ENCODE measurements at places on chromosomes 5 and 9.

DNA sequence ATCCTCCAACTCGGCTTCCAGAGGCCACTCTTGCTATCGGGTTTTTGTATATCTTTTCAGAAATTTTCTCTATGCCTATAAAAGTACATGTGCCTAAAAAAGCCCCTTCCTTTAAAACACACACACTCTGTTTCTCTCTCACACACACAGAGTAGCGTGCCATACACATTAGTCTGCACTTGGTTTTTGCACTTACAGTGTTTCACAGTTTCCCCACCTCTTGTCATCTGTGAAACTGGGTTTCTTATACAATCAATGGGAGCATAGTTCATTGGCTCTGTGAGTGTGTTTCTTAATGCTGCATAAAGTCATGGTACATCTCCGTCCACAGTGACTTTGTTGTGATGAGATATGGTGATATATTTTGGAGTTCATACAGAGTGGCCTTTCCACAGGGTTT is 664 bp upstream of the IGFBPL1 start:
- DNase-seq, result no peak

GRCh38 chr5:131538177-131538593 is 96.8 kb downstream of the RAPGEF6 start:
- DNase-seq, result no peak

- no peak for DNase-seq
Measured at GRCh38 chr9:35792024-35792813, 828 bp downstream of the NPR2 start.

DNA sequence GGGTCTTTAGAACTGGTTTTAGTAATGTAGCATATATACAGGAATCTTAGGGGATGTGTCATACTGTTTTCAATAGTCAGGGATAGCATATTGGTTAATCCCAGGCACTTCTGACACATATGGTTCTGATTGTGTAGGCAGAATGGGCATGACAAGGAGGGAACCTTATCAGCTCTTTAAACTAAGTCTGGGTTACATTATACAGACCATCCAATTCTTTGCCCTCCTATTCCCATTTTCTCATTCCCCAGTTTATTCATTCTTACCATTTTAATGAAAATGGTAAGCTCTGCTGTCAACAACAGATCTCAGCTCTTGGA is 85.1 kb downstream of the NDUFAF2 start:
- no peak for DNase-seq

GRCh38 chr5:113081091-113081839 is 104.7 kb downstream of the DCP2 start:
- DNase-seq, result no peak

DNA sequence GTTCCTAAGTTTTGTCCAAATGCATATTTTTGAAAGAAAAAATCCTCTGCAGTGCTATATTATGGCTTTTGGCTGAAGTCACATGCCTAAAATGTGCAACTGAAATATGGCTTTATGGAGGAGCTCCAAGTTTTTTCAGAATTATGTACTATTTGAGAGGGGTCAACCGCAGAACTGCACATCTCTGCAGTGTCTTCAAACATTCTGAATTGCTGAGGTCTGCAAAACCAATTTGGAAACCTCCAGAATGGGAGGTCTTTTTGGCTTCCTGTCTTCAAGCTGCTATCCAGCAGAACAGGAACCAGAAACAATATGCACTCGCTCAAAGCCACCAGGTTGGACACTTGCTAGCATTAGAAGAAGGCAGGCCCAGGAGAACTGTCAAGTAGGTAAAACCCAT is 376.0 kb upstream of the PAPPA start:
- no peak for DNase-seq

DNA sequence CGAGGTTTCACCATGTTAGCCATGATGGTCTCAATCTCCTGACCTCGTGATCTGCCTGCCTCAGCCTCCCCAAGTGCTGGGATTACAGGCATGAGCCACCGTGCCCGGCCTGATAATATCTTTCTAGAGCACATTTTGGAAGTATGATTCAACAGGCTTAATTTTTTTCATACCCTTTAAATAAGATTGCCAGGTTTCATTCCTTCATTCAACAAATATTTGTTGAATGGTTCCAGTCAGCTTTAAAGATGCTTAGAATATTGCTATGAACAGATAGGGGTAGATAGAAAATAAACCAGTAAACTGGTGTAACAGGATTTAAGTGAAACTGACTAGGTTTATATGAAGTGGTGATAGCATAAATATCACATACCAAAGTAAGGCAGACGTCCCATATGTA is 41.3 kb downstream of the DMXL1 start:
- DNase-seq, result no peak

GRCh38 chr5:107541400-107541799 is 129.3 kb downstream of the EFNA5 start:
- DNase-seq, result no peak

DNA sequence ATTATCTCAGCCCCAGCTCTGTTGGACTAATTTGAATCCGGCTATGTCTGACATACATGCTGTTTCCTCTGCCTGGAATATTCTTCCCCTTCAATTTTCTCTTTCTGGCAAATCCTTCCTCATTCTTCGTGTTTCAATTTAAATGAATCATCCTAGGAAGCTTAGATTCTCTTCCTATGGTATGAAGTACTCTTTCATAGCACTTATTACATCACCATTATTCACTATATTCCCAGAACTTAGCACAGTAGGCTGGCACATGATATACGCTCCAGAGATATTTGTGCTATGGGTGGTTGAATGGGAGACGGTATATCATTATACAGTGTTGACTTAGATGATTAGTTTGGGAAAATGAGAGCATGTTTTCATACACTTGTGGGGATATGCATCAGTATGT is 91.0 kb upstream of the JAK2 start:
- peak; percentile 61 for DNase-seq

- peak; percentile 57 for DNase-seq
Measured at GRCh38 chr5:53031695-53032096, 42.5 kb downstream of the ITGA2 start.

DNA sequence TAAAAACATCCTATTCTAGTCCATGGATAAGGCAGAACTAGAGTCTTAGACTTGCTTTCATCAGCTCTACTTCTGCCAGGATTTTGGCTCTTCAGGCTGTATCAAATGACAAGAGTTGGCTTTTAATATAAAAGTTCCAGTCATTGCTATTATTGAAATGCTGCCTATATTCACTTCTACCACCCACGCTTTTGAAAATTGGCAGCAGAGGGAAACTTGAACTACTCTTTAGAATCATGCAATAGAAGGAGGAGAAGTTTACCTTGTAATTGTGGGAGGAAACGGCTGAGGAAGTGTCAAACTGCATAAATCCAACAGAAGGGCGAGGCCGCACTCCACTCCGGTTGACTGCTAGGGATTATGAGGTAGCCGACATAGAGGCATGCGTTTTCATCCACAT is 122.6 kb upstream of the BASP1 start:
- DNase-seq, result peak; percentile 80

- DNase-seq, result no peak
Measured at GRCh38 chr5:72648480-72648879, 141.3 kb upstream of the ZNF366 start.

GRCh38 chr9:9523476-9524139 is 1089.2 kb downstream of the PTPRD start:
- no peak for DNase-seq

DNA sequence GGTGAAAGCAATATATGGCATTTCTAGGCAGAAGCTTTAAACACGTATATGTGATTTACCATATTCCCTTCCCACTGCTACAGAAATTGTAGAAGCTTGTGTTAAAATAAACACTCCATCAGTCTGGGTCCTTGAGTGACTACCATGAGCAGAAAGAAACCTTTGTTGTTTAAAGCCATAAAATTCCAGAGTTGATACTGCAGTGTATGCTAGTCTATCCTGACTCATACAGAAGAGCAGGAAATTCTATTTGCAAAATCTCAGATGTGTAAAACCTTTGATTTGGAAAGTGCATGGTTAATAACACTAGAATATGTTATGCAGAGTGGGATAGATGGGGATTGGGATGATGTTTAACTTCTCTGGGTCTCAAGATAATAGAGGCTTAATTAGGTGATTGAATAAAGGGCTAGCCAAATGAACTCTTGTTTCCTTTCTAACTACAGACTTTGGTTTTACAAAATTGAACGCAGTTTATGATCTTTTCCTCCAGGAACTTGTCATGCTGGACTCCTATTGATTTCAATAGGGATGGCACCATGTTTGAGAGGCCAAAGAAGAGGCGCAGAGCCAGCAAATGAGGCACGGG is 282.7 kb upstream of the VLDLR start:
- no peak for DNase-seq

DNA sequence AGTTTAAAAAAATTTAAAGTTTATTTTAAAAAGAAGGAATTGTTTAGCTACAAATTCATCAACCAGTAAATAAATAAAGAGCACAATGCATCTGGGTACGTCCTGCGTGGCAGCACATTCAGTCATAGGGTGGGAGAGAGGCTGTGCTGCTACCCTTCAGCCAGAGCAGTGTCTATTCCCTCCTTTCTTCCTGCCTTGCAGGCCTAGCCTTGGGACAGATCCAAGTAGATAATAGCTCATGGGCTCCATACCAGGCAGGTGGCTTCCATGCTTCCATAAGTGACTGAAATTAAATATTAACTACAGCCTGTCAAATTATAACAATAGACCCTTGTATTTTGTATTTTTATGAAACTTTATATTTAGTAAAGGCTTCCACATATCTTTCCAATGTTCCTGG is 408.3 kb upstream of the RGMB start:
- no peak for DNase-seq

DNA sequence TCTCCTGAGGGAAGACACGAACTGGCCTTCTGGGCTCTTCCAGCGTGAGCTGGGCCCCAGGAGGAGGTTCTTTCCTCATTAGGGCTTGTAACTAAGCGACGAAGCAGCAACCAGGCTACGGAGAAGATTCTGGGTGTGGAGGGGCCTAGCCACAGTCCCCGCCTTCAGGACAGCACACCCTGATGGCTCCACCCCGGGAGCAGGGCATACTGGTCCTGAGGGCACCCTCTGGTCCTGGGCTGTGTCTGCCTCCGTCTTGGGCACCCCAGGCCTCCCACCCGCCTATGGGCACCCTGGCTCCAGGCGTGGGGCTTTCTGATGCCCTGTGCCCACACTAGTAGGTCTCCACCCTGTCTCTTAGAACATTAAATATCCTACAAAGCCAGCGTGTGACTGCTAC is 136.4 kb downstream of the OLFM1 start:
- no peak for DNase-seq

GRCh38 chr5:173547579-173547978 is 68.9 kb downstream of the BOD1 start:
- peak; percentile 8 for DNase-seq

DNA sequence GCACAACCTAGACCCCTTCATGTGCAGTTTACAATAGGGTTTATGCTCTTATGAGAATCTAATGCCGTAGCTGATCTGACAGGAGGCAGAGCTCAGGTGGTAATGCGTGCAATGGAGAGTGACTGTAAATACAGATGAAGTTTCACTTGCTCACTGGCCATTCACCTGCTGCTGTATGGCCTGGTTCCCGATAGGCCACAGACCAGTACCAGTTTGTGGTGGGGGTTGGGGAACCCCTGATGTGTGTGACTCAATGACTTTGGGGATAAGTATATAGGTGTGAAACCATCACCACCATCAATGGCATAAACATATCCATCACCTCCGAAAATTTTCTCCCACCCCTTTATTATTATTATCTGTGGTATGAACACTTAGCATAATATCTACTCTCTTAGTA is 42.1 kb downstream of the TLR4 start:
- DNase-seq, result no peak

DNA sequence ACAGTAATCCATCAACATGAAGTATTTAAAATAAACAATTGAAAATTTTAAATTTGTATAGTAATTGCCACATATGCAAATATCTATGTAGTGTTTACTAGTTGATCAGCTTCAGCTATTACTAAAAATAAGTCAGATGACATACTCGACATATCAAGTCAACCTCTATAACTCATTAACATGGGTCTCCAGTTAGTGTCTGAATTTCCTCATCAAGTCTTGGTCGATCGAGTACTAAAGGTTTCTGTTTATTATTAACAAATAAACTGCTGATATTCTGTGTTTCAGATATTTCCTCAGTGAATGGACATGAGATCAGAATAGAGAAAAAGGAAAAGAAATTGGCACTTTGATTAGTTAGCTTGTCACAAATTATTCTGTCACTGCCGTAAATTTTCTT is 266.5 kb upstream of the ITGA1 start:
- DNase-seq, result no peak

GRCh38 chr5:61559146-61559545 is 227.1 kb downstream of the ZSWIM6 start:
- DNase-seq, result no peak

- no peak for DNase-seq
Measured at GRCh38 chr5:57302164-57302563, 128.3 kb downstream of the GPBP1 start.
